ENCODE measurements at places on chromosomes 16 and 17.

DNA sequence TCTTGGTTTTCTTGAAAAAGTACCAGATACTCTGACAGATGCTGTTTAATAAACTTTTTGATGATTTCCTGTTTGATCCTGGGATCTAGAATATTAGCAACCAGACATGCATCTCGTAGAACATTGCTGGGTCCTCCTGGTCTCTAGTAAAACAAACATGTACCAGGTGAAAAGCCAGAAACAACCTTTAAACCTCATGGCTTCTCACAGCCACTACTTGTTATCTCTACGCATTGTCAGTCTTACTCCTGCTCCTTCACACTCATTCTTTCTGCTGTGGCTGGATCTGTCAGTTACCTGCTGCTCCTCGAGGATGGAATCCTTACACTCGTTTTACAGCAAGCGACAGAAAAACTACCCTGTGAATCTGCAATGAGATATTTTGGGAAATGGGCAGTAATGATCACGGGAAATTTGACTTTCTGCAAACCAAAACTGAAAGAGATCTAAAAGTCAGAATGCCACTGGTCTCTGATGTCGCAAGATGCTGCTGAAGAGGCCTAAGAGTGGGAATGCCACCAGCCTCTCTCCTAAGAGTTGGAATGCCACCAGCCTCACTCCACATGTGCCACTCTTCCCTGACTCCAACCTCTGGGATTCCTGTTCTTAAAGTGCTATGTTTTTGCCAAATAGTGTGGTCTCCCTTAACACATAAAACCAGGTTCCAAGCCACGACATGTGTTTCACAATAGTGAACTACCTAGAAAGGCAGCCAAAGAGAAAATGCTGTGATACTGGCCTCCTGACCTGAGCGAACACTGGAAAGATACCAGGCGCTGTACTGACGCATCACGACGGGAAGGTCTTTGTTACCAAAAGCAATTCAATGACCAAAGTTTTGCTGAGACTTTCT lies 86.3 kb downstream of the VPS53 start:
- DNase-seq = no peak

- DNase-seq = no peak
These were observed 122.3 kb upstream of the CIBAR2 start for GRCh38 chr16:85234310-85235204.

DNA sequence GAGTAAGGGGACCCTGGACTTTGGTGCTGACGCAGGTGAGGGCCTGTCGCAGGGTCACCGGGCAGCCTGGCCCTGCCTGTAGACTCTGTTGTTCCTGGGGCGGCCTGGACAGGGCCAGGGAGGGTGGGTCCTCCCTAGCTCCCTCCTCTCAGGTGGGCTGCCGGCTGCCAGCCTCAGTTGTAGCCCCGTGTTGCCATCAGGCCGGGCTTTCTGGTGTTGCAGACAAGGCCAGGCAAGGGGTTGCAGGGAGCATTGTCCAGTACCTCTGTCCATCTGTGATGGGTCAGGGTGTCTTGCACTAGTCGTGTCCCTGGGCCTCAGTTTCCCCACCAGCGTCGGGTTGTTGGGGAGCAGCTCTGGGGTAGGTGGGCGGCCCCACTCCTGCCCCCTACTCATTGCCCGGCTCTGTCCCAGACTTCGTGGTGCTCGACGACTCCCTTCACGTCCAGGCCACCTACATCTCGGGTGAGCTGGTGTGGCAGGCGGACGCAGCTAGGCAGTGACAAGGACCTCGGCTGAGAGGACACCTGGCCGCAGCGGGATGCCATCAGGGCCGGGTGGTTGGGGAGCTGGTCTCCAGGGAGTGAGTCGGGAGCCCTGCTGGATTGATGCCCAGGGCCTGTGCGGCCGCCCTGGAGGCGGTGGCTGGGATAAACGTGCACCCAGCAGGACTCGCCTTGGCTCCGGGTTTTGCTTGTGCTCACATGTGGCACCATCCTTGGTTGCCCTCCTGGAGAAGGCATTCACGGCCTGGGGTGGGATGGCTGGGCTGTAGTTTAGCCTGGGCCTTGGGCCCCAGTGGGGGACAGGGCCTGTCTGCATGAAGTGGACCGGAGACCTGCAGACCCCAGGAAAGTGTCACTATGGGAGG lies 1.9 kb downstream of the CEMP1 start:
- no peak for DNase-seq

DNA sequence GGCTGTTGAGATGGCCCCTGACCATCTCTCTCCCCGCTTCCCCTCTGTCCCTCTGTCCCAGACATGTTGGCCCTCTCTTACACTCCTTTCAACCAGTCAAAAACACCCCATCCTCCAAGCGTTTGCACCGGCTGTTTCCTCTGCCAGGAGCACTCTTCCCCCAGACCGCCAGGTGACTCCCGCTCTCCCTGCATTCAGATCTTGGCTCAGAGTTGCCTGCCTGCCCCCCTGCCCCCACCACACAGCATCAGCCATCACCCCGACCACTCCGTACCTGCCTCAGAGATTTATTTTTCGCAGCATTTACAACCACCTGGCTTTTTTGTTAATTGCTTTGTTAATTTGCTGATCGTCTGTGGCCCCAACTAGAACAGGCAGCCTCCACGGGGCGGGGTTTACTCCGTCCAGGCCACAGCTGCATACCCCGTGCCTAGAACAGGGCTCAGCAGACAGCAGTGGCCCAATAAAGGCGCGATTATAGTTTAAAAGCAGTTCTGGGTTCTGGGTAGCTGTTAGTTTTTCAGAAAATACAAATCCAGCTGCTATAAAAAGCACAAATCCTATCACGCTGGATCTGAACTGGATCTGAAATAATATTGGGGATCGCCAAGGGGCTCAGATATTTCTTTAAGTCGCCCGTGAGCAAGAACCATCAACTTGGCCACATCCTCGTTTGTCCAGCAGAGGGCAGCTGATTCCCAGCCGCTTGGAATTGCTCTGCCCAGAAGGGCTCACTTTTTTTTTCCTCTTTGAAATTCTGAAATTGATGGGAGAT lies 173.6 kb downstream of the IRF8 start:
- no peak for DNase-seq

DNA sequence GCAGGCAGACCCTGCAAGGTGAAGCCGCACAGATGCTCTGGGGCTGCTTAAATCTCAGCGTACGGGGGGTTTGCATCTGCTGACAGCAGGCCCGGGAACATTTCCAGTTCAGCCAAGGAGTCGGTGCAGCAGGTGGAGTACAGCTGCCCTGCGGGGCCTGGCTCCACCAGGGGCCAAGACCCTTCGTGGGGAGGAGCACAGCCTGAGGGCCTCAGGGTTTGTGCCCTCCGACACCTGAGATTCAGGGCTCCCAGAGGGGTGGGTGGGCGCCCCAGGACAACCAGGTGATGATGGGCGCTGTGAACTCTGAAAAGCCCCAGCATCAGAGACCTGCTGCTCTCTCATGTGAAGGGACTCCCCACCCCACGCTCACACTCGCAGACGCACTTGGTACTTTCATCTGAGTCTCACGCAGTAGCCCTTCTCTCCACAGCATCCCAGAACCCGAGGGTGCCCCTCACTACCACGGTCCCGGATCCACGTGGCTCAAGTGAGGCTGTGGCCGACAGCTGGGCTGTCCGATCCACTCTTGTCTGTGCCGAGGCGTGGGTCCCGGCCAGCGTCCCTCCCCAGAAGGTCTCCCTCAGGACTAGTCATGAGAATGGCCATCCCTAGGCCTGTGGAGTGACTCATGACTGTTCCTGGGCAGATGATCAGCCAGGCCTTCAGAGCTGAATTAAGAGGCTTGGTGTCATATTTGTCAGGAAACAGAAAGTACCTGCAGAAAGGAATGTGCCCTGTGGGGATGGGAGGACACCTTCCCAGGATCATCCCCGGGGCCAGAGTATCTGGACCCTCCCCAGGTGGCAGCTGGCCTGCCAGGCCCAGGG lies 29.6 kb downstream of the ACSF3 start:
- no peak for DNase-seq

- no peak for DNase-seq
These were observed 155.0 kb downstream of the HS3ST2 start for GRCh38 chr16:22968931-22969330.

DNA sequence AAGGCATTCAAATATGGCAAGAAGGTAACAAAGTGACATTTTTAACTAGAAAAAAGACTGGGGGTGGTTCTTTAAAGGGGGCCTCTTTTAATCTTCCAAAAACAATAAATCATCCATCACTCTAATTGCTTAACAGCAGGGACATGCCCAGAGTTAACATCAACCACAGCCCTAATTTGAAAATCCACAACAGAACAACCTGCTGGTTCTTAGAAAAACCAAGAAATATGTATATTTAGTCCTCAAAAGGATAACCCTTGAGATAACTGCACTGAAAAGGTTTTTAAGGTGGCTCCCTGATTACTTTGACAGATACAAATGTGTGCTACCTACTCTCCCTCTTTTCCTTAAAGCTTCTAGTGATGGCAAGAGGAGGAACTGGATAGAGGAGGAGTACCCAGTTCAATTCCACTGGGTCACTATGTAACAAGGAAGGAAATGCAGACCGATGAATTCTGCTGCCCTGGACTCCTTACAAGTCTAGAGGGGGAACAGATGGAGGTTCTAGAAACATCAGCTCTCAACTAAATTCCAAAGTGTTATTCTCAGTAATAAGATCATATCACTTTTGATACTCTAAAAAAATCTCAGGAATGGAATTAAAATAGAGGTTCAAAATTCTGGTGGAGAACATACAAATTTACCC lies 54.3 kb downstream of the N4BP1 start:
- no peak for DNase-seq

GRCh38 chr16:73237601-73238000 lies 189.7 kb upstream of the ZFHX3 start:
- DNase-seq = no peak

DNA sequence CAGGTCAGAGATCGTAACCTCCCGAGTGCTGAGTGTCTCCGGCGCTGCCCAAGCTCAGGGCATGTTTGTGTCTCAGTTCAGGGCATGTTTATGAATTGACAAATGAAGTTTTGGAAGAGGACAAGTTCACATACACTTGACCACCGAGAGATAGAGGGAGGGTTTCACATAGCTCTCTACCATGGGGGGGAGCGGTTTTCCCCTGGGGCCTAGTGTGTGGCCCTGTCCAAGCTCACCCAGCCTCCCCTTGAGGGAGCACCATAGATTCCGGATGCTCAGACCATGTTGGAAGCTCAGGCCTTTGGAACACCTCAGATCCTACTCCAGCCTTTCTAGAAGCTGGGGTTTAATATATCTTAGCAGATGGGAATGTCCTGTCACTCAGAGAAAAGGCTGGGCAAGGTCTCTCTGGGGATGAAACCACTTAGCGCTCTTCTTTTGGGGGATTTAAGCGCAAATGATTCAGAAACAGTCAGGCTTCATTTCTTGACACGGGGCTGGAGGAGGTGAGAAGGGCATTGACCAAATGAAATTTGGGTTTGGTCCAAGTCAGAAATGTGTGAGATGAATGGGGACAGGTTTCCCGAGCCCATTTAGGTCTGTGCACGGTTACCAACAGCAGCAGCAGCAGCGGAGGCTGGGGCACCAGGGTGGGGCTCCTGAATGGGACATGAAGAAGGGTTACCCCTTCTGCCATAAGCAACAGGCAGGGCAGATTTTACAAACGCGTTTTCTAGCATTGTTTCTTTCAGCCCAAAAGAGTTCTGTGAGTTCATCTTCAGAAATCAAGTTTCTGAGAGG lies 96.6 kb downstream of the METRNL start:
- no peak for DNase-seq

DNA sequence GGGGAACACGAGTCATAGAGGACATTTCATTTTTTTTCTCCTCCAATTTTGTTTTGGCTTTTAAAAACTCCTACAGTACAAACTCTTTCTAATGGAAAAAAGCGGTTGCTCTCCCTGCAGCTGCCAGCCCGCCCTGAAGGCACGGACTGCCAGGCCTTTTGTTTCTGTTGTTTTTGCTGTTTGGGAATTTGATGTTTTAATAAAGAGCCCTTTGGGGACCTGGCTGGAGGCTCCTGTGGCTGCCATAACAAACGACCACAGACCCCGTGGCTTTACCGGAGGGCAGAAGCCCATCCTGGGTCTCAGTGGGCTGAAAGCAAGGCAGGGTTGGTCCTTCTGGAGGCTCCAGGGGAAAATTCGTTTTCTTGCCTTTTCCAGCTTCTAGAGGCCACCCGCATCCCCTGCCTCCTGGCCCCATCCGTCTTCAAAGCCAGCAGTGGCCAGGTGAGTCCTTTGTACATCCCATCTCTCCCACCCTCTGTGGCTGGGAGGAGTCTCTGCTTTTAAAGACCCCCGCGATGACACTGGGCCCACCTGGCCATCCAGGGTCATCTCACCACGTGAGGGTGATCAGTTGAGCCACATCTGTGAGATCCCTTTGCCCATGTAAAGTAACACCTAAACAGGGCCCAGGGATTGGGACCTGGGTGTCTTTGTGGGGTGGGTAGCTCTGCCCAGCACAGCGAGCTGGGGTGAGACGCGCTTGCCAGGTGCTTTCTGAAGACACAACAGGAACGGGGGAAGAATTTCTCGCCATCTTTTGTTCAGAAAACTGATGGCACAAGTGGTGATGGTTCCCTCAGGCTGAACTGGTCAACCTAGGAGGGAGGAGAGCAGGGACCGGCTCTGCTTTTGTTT lies 113.9 kb downstream of the BANP start:
- DNase-seq = no peak

GRCh38 chr17:67606896-67607604 lies 110.7 kb upstream of the NOL11 start:
- no peak for DNase-seq

- DNase-seq = no peak
These were observed 8.9 kb downstream of the GNGT2 start for GRCh38 chr17:49201481-49201927.

- no peak for DNase-seq
These were observed 8.3 kb downstream of the TFAP4 start for GRCh38 chr16:4264546-4264945.

- no peak for DNase-seq
These were observed 1.8 kb downstream of the HMOX2 start for GRCh38 chr16:4477966-4478365.

- no peak for DNase-seq
These were observed 37.3 kb upstream of the CDH15 start for GRCh38 chr16:89134269-89134668.

- no peak for DNase-seq
These were observed 1.1 kb downstream of the VASN start for GRCh38 chr16:4372578-4373355.

GRCh38 chr17:80947200-80947940 lies 44.3 kb upstream of the CHMP6 start:
- no peak for DNase-seq

- DNase-seq = no peak
These were observed 236.0 kb downstream of the MRTFB start for GRCh38 chr16:14307059-14307526.

DNA sequence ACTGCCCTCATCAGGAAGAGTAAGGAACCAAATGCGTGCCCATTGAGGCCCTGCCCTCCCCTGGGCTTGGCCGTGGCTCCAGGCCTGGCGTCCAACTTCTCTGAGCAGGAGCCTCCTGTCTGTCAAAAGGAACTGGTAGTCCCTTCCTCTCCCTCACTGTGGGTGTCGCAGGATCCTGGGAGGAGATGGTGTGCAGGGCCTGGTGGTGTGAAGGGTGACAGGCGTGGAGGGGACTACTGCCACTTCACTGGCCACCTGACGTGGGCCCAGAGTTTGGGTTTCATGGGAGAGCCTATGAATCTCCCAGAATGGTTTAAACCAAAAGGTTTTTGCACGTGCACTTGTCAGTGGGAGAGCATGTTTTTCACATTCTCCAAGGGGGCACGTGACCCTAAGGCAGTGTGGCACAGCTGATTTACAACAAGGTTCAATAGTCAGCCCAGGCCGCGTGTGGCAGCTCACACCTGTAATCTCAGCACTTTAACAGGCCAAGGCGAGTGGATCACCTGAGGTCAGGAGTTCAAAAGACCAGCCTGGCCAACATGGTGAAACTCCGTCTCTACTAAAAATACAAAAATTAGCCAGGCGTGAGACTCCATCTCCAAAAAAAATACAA lies 12.5 kb downstream of the ARL2BP start:
- no peak for DNase-seq

GRCh38 chr16:22235839-22236745 lies 30.0 kb downstream of the EEF2K start:
- DNase-seq = no peak

Data from stimulated activated CD8-positive, alpha-beta memory T cell treated with anti-CD3 and anti-CD28 coated beads, Interleukin-7, amount 100 ng/mL, for 1 hour (primary cell).